ENCODE measurements at places on chromosomes 4 and X.
A peak's percentile ranks its signal among the peaks of the same experiment; 100 is the strongest.

DNA sequence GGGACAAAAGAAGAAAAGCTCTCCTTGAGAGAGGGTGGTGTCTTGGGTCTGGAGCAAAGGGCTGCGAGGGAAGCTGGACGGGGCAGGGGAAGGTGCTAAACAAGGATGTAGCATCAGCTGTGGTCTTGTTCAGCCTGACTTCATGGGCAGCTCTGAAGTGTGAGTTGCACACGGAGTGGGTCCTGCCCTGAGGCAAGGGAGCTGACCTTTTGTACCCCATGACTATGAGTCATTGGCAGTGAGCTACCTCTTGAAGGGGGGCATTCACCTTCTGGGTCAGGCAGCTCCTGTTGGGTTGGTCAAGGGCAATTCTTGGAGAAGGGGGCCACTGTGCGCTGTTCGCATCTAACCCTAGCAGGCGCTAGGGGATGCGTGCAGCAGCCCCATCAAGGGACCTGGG lies 151.8 kb downstream of the SMIM20 start:
- H3K4me3 ChIP-seq = no peak overlapping the region
- no peak for DNase-seq
- no peaks in the 10 kb centered on the region for H3K36me3 ChIP-seq
- no peaks in the 10 kb centered on the region for H3K4me1 ChIP-seq
- H3K27ac ChIP-seq = no peak overlapping the region

- H3K27me3 ChIP-seq = peaks cover 3% of the 10 kb centered on the region
Measured at GRCh38 chr4:141126769-141127168, 6.5 kb downstream of the RNF150 start.

- H3K4me1 ChIP-seq = no peaks in the 10 kb centered on the region
- H3K4me3 ChIP-seq = no peak overlapping the region
- DNase-seq = no peak
- no peak overlapping the region for H3K27ac ChIP-seq
- no peaks in the 10 kb centered on the region for H3K36me3 ChIP-seq
- H3K27me3 ChIP-seq = peaks cover 2% of the 10 kb centered on the region
Measured at GRCh38 chr4:188198982-188199792, 59.9 kb downstream of the TRIML1 start.

DNA sequence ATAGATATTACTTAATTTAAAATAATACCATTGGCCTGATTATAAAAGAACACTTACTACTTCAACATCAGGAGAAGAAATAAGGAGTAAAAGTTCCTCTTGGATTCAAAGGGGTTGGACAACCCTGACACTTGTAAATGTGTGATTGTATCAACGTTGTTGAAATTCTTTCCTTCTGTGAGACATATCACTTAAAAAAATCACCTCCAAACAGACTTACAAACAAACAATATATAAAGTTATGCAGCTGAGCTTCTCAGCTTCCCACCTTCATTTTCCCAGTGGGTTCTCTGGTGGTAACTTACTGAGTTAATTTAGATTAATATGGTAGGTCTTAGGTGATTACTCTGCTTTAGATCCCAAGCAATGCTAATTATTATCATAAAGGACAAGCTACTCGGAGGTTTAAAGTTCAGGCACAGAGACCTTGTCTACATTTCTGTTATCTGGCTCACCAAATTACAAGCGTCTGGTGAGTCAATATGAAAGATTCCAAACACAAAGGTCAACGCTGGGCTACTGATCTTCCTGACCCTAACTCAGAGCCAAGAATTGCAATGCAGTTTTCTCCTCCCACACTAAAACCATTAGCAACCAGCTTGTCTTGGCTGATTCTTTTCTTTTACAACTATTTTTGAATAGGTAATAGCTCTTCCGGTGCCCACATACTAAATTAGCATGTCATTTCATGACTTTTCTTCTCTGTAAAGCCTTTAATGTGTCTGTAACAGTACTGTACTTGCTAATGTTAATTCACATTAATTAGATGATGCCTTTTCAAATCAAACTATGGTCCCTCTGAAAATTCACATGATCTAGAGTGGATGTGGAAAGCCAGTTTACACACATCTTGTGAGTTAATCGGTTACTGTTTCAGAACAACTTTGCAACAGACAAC lies 157.6 kb downstream of the RASL11B start:
- H3K36me3 ChIP-seq = peaks cover 7% of the 10 kb centered on the region
- no peak for DNase-seq
- no peaks in the 10 kb centered on the region for H3K4me1 ChIP-seq
- H3K27ac ChIP-seq = no peak overlapping the region
- no peak overlapping the region for H3K4me3 ChIP-seq

GRCh38 chr4:37674439-37674838 lies 11.7 kb downstream of the RELL1 start:
- peaks cover 44% of the 10 kb centered on the region for H3K4me1 ChIP-seq
- no peak overlapping the region for H3K4me3 ChIP-seq
- no peak for DNase-seq
- H3K36me3 ChIP-seq = peaks cover 2% of the 10 kb centered on the region

GRCh38 chr4:102826890-102827673 lies at the start of gene UBE2D3:
TSS of gene UBE2D3 (minus strand) at chr4:102827551. CDS start at chr4:102826508, 1,043 bp downstream.
- no peak within 1 kb of the TSS for H3K4me3 ChIP-seq
- no peaks in the 10 kb centered on the region for H3K36me3 ChIP-seq
- peaks cover 12% of the 10 kb centered on the region for H3K4me1 ChIP-seq
- no peak within 1 kb of the TSS for H3K27ac ChIP-seq
- H3K27me3 ChIP-seq = no peaks in the 10 kb centered on the region

DNA sequence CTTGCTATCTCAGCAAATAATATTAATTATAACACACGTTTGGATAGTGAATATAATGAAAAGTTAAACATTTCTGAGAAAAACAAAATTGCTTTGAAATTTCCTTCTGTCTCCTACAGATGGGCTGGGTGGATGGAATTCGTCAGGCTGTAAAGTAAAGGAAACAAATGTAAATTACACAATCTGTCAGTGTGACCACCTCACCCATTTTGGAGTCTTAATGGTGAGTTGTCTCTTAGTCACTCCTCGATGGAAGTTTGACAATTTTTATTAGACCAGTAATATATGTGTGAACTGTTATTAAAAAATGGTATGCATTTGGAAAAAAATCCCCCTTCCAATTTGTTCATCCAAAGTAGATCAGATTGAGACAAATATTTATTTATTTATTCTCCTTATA lies 92.5 kb upstream of the BRS3 start:
- H3K27ac ChIP-seq = no peak overlapping the region
- no peaks in the 10 kb centered on the region for H3K4me1 ChIP-seq
- DNase-seq = no peak
- no peaks in the 10 kb centered on the region for H3K36me3 ChIP-seq
- H3K4me3 ChIP-seq = no peak overlapping the region
- peaks cover 2% of the 10 kb centered on the region for H3K27me3 ChIP-seq

DNA sequence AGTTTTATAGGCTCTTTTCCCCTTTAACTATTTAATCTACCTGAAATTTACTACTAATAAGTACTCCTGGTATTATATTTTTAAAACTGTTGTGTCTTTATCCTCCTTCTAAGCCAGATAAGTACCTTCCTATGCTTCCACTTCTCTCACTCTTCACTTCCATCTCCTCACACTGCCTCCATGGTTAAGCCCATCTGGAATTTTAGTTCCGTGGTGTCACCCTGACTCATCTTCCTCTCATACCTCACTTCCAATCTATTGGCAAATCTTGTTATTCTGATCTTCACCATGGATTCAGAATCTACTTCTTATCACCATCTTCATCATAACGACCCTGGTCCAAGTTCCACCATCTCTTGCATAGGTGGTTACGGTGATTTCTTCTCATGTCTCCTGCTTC lies 32.7 kb upstream of the DAPP1 start:
- H3K27ac ChIP-seq = no peak overlapping the region
- H3K4me1 ChIP-seq = no peaks in the 10 kb centered on the region
- H3K4me3 ChIP-seq = no peak overlapping the region
- H3K36me3 ChIP-seq = no peaks in the 10 kb centered on the region
- DNase-seq = no peak

DNA sequence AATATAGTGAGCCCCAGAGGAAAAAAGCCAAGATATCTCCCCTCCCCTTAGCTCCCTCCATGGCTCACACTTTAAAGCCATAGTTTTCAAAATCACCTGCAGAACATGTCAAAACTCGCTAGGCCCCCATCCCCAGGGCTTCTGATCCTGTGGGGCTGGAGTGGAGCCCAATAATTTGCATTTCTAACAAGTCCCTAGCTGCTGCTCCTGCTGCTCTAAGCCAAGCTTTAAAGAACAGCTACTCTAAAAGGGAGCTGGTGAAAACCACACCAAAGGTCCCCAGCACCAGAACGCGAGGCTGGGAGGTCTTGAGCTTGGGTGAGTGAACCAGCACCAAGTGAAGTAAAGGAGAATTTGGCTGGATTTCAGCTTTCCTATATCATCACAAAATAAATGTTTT lies 237.1 kb downstream of the ZNF674 start:
- H3K4me1 ChIP-seq = no peaks in the 10 kb centered on the region
- H3K36me3 ChIP-seq = no peaks in the 10 kb centered on the region
- peaks cover 1% of the 10 kb centered on the region for H3K27me3 ChIP-seq
- no peak overlapping the region for H3K27ac ChIP-seq

- H3K4me3 ChIP-seq = peak overlapping the region; percentile 86
- peak; percentile 7 for DNase-seq
- H3K4me1 ChIP-seq = peaks cover 14% of the 10 kb centered on the region
- H3K27me3 ChIP-seq = no peaks in the 10 kb centered on the region
- peak overlapping the region; percentile 80 for H3K27ac ChIP-seq
Measured at GRCh38 chrX:137052643-137053235, 18.9 kb upstream of the GPR101 start.

- H3K4me3 ChIP-seq = no peak overlapping the region
- H3K27me3 ChIP-seq = no peaks in the 10 kb centered on the region
- DNase-seq = no peak
- no peaks in the 10 kb centered on the region for H3K4me1 ChIP-seq
Measured at GRCh38 chrX:143623657-143624056, 12.2 kb downstream of the SLITRK4 start.

GRCh38 chr4:97104666-97105065 lies 1038.6 kb downstream of the STPG2 start:
- DNase-seq = no peak
- no peak overlapping the region for H3K4me3 ChIP-seq
- H3K27ac ChIP-seq = no peak overlapping the region
- H3K4me1 ChIP-seq = no peaks in the 10 kb centered on the region
- no peaks in the 10 kb centered on the region for H3K36me3 ChIP-seq
- no peaks in the 10 kb centered on the region for H3K27me3 ChIP-seq

- no peak overlapping the region for H3K27ac ChIP-seq
- H3K27me3 ChIP-seq = peaks cover 2% of the 10 kb centered on the region
- no peak overlapping the region for H3K4me3 ChIP-seq
- no peaks in the 10 kb centered on the region for H3K4me1 ChIP-seq
Measured at GRCh38 chrX:5080791-5081190, 1147.9 kb downstream of the NLGN4X start.

DNA sequence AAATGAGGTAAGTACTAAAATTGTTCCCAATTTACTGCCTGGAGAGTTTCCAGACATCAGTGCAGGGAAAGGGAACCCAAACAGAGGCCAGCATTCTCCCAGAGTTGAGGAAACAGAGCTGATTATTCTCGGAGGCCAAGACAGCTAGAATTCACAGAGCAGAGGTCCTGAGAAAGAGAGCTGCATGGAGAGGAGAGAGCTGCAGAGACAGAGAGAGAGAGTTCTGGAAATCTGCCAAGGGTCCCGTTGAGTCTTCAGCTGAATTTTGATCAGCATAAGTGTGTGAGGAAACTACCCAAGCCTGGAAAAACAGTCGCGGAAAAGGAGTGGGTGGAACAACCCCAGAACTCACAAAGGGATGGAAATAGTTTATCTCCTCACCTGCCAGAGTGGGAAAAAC lies 43.8 kb upstream of the GPR173 start:
- H3K4me1 ChIP-seq = peaks cover 2% of the 10 kb centered on the region
- no peak overlapping the region for H3K27ac ChIP-seq
- no peak overlapping the region for H3K4me3 ChIP-seq
- H3K27me3 ChIP-seq = no peaks in the 10 kb centered on the region

DNA sequence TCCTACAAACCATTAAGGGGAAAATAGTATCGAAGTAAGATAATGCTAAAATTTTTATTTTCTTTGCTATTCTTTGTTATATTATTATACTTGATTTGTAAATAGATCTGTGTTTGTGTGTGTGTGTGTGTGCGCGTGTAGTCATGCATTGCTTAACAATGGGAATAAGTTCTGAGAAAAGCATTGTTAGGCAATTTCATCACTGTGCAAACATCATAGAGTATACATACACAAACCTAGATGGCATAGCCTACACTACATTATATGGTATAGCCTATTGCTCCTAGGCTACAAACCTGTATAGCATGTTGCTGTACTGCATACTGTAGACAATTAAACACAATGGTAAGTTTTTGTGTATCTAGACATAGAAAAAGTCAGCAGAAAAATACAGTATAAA lies 17.1 kb downstream of the MTTP start:
- no peaks in the 10 kb centered on the region for H3K4me1 ChIP-seq
- no peaks in the 10 kb centered on the region for H3K36me3 ChIP-seq
- H3K4me3 ChIP-seq = no peak overlapping the region
- H3K27ac ChIP-seq = no peak overlapping the region
- no peak for DNase-seq

DNA sequence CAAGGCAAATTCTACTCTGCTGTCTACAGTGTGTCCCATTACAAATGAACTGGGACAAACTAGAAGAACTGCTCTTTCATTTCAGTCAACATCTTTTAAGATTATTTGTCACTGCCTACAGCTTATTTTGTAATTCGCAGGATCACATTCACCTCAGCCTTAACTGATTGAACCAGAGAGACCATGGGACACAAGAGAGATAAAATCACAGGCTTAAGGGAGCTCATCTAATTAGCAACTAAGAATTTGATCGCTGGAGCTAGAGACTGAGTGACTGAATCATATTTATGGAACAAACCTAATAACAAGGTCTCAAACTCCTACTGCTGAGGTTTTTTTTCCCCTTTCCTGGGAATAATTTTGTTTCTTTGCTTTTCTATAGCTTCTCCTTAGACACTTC lies 898.2 kb downstream of the PCDH18 start:
- H3K27me3 ChIP-seq = no peaks in the 10 kb centered on the region
- no peak for DNase-seq
- no peaks in the 10 kb centered on the region for H3K36me3 ChIP-seq
- no peak overlapping the region for H3K4me3 ChIP-seq
- H3K4me1 ChIP-seq = peaks cover 8% of the 10 kb centered on the region
- no peak overlapping the region for H3K27ac ChIP-seq

DNA sequence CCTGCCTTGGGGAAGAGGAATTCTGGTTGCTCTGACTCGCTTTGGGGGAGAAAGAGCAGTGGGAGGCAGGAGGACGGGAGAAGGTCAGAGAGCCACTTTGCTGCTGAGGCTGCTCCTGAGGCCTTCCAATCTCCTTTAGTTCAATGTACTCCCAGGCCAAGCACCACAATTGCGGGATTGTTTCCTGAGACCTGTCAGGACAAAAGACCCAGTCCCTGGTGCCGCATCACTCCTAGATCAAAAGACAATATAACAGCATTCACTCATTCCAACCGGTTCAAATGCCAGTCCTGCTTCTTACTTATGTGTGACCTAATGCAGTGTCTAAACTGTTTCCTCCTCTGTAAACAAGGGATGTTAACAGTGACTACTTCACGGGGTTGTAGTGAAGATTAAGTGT lies 106.4 kb downstream of the TRIML1 start:
- no peak overlapping the region for H3K4me3 ChIP-seq
- no peak overlapping the region for H3K27ac ChIP-seq
- no peaks in the 10 kb centered on the region for H3K4me1 ChIP-seq
- peaks cover 3% of the 10 kb centered on the region for H3K27me3 ChIP-seq
- peaks cover 3% of the 10 kb centered on the region for H3K36me3 ChIP-seq

GRCh38 chrX:10648614-10649013 lies 28.2 kb upstream of the MID1 start:
- H3K36me3 ChIP-seq = no peaks in the 10 kb centered on the region
- H3K4me3 ChIP-seq = no peak overlapping the region
- H3K4me1 ChIP-seq = no peaks in the 10 kb centered on the region
- H3K27me3 ChIP-seq = peaks cover 4% of the 10 kb centered on the region
- H3K27ac ChIP-seq = no peak overlapping the region
